ENCODE measurements at places on chromosomes 2 and 18.

DNA sequence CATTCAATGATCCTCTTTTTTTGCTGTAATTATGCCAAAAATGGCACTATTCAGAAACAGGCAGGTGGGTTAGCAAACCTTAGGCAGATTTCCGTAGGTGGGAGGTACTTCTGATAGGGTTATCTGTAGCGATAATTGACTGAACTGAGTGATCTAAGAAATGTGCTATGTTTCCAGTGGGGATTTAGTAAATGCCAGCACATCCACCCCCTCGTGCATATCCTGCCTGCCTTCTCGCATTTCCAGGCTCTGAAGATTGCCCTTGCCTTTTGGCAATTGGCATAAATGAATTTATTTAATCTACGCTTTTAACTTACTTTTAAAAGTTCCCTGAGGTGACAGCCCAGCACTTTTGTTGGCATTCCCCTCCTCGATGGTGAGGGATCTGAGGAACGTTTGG, 576 bp upstream of the FSHR start:
- DNase-seq: no peak

GRCh38 chr2:16933355-16933754, 267.7 kb upstream of the CYRIA start:
- no peak for DNase-seq

DNA sequence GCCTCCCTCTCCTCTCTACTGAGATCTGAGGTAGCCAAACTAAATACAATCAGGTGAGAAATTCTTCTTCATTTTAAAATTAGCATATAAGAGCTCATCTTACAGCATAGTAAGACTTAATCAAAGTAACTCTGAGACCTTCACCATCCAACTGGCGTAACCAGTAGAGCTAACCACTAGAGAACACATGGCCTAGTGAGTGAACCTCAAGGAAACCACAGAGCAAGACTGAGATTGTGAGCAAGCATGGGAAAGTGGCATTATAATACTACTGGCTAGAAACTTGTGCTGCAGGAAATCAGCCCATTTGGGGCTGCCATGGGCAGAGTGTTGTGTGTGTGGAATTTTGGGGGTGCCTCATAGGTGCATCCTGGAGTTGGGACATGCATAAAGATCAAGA, 61.1 kb upstream of the SPHKAP start:
- no peak for DNase-seq

- DNase-seq: no peak
These were observed 36.2 kb downstream of the CREB1 start for GRCh38 chr2:207565736-207566500.

GRCh38 chr2:231800493-231801091, 14.3 kb downstream of the COPS7B start:
- DNase-seq: no peak

DNA sequence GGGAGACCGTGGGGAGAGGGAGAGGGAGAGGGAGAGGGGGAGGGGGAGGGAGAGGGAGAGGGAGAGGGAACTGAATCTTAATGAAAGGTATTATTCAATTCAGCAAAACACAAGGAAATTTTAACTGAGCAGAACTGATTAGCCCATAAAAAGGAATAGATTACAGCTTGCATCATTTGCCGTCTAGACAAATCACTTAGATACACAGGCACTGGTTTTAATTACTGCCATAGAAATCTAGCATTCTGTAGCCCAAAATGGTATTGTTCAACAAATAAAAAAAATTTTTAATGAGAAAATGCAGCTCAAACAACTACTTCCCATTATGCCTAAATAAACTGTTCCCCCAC, 7.9 kb upstream of the KCNF1 start:
- DNase-seq: no peak

GRCh38 chr2:232659359-232659758, 26.0 kb downstream of the EFHD1 start:
- no peak for DNase-seq
